Upper lobe of right lung (tissue), 1 donor: ENCODE measurements at places on chromosomes 3 and 15.

DNA sequence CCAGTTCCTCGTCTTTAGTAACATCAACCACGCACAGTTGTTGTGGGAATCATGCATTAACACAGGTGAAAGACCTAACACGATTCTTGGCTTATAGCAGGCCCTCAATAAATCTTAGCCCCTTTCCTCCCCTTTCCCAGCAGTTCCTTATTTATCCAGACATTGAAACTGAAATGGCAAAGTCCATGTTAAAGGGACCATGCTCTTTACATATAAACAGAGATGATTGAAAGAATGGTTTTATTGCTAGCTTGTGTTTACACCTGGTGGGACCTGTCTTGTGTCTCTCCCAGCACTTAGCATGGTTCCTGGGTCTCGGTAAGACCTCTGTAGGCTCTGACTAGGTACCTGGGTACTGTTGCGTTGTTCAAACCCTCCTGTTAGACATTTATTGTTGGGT is 251.8 kb downstream of the LRTM1 start:
- DNase-seq, result no peak

DNA sequence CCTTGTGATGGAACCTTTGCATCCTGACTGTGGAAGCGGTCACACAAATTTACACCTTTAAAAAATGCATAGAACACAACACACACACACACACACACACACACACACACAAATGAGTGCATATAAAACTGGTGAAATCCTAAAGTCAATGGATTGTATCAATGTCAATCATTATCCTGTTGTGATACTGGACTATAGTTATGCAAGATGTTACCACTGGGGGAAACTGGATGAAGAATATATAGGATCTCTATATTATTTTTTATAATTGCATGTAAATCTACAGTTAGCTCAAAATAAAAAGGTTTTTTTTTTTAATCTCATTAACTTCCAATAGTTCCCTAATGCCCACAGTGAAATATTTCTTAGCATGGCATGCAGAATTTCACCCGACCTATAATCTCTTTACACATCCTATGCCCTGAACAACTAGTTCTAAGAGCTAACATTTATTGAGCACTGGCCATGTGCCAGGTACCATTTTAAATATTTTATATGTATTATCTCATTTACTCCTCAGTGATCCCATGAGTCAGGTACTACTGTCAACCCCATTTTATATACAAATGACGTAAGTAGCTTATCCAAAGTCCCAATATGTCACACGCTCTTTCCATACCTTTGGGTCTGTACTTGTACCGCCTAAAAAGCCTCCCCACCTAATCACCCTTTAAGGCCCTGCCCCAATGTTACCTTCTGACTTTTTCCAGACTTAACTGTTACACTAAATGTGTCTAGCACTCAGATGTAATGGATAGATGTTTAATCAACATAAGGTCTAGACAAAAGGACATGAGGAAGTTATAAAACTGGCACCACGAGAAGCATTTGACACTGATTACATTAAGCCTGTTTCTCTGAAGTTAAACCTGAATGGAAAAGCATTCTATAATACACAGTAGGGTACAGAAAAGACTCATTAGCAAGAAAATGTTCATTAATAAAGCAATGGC is 5.5 kb downstream of the ABCC5 start:
- no peak for DNase-seq

- no peak for DNase-seq
Observed at GRCh38 chr3:61015408-61015807, 235.8 kb downstream of the FHIT start.

DNA sequence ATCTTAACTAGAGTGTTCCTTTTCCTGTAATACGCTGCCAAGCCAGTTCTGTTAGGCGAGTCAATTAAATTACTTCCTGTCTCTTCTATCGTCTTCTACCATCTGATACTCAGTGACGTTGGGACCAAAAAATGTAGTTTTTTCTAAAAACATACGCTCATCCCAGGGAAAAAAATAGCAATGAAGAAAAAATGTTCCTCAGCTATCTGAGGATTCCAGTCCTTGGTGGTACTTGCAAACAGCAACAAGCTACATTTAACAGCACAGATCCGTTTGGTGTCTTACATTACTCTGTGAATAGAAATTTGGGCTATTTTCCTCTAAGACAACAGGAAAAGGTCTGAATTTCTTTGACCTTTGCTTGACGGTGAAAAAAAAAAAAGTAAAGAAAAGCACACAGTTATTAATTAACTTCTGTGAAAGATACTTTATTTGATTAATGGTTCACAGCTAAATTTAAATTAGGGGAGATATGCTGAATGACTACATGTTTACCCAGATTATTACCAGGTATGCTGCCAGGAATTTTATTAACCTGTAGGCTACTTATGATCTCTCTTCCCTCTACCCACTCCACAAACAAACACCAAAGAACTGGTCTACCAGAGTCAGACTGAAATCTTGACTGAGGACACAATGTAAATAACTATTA is 254.4 kb upstream of the ZPLD1 start:
- no peak for DNase-seq

GRCh38 chr15:100650685-100651084 is 48.3 kb downstream of the ASB7 start:
- DNase-seq, result no peak

GRCh38 chr3:52893723-52894122 is 3.6 kb downstream of the STIMATE start:
- DNase-seq, result no peak

DNA sequence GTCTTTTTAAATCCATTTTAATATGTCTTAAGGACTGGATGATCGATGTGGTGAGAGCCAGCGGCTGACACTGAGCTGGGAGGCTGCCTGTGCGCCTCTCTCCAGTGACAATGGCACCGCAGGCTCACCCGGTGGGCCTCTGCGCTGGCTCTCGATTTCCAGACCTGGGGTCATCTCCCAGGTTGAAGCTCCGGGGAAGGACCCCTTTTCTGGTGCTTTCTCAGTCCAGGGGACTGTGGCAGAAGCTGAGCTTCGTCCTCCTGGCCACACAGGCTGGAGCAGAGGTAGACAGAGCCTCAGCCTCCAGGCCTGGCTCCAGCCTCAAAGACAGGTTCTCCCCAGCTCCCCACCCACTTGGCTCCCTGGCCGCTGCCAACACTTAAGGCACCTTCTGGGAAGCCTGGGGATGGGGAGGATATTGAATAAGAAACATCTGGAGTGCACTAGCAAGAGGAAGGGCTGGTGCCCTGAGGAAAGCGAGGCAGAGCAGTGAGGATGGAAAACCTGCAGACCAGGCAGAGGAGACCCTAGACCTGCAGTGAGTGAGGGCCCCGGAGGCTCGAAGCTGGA is 154.2 kb upstream of the SMAD3 start:
- DNase-seq, result no peak

DNA sequence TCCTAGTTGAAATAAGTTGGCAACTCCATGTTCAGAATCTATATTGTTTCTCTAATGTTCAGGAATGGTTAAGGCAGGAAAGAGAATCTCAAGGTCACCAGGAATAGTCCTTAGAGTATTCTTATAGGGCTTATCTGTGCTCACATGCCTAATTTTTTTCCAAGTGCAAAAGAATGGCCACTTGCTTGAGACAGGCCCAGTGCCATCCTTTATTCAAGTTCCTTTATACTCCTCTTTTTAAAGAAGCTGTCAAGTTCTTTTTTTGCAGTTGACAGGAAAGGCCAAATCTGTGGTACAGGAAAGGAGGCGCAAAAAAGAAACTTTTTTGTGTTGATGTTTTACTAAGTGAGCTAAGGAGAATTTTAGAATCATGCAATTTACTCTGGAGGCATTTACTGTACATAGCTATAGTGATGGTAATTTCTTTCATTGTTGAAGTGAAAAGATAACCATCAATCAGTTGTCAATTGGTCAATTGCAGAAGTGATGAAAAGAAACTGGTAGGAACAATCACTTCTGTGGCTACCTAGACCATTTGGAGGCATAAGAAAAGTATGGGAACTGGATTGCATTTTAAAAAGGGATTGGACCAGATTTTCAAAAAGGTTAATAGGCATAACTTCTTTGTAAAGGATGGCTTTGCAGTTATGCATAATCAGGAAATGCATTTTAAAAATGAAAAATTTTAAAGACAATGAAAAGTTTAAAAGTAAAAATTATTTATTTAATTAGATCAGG is 102.5 kb upstream of the SOX2 start:
- no peak for DNase-seq

DNA sequence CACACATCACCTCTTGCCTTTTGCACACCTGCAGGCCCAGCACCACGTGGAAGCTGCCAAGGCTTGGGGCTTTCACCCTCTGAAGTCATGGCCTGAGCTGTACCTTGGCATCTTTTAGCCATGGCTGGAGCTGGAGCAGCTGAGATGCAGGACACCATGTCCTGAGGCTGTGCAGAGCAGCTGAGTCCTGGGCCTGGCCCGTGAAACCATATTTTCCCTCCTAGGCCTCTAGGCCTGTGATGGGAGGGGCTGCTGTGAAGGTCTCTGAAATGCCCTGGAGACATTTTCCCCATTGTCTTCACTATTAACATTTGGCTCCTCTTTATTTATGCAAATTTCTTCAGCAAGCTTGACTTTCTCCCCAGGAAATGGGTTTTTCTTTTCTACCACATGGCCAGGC is 41.9 kb upstream of the PEX5L start:
- DNase-seq, result peak; percentile 32

- no peak for DNase-seq
Observed at GRCh38 chr15:83559310-83559966, 94.5 kb upstream of the ADAMTSL3 start.

- DNase-seq, result no peak
Observed at GRCh38 chr3:73480187-73480672, 144.5 kb downstream of the PDZRN3 start.

DNA sequence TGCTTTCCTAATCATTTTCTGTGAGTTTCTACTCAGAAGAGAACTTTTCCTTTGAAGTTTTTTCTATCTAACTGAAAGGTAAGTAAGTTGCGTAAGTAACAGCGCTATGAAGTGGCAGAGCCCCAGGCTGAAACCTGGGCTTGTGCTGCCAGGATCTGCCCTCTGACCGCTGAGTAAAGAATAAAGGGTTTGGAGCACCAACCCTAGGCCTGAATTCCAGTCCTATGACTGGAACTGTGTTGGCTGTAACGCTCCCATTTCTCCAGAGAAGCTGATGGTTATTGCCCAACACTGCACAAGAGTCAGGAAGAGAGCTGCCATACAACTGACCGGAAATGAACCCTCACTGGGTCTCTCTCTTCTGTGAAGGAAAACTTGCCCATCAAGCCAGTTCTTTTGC is 87.0 kb downstream of the FOXB1 start:
- DNase-seq, result peak; percentile 75

GRCh38 chr15:57747206-57747896 is 40.8 kb downstream of the POLR2M start:
- peak; percentile 69 for DNase-seq

- no peak for DNase-seq
Observed at GRCh38 chr3:147189016-147189415, 217.3 kb downstream of the ZIC4 start.

DNA sequence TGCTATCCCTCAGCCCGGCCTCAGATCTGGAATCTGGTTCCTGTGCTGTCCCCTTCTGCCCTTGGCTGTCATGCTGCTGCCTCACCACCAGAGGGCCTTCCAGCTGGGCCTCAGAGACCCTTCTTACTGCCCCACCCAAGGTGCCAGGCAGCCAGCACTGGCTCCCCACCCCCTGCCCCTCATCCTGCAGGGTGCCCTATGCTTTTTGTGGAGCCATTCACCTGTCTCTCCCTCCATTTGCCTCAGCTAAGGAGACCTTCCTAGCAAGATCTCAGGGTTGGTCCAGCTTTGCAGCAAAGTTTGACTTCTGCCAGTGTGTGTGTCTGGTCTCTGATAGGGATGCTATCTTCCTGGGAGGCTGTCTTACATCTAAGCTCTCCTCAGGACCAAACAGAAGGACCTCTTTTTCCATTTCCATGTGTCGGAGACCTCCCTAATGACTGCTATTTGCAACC is 1.9 kb upstream of the VWA5B2 start:
- DNase-seq, result no peak

DNA sequence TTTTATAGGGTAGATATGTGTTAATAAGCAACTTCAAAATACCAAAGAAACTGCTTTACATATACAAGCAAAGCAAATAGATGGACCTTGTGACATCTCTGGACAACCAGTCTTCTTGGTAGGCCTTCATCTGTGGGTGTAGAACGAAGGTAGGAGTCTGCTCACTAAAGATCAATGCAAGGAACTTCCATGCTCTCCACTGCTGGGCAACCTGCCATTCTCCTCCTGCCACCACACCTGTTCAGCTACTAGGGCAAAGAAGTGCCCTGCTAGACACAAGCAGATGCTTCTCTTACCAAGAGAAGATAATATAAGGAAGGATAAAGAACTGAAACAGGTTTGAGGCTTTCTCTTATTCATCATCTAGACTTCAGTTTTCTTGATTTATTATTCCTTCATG is 12.6 kb downstream of the PPARG start:
- DNase-seq, result no peak

DNA sequence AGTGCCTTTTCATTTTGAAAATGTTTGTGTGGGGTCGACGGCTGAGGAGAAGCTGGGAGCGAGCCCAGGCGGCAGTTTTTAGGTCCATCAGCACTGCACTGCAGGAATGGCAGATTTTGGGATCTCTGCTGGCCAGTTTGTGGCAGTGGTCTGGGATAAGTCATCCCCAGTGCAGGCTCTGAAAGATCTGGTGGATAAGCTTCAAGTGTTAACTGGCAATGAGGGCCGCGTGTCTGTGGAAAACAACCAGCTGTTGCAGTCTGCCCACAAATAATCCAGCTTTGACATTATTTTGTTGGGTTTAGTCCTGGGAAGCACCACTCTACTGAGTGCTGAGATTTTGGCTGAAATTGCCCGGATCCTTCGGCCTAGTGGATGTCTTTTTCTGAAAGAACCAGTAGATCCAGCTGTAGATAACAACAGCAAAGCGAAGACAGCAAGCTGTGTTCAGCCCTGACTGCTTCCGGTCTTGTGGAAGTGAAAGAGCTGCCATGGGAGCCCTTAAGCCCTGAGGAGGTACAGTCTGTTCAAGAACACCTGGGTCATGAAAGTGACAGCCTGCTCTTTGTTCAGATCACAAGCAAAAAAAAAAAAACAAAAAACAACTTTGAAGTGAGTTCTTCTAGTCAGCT is 13.1 kb upstream of the ANP32A start:
- DNase-seq, result no peak

GRCh38 chr3:14275962-14276909 is 97.6 kb downstream of the LSM3 start:
- no peak for DNase-seq

DNA sequence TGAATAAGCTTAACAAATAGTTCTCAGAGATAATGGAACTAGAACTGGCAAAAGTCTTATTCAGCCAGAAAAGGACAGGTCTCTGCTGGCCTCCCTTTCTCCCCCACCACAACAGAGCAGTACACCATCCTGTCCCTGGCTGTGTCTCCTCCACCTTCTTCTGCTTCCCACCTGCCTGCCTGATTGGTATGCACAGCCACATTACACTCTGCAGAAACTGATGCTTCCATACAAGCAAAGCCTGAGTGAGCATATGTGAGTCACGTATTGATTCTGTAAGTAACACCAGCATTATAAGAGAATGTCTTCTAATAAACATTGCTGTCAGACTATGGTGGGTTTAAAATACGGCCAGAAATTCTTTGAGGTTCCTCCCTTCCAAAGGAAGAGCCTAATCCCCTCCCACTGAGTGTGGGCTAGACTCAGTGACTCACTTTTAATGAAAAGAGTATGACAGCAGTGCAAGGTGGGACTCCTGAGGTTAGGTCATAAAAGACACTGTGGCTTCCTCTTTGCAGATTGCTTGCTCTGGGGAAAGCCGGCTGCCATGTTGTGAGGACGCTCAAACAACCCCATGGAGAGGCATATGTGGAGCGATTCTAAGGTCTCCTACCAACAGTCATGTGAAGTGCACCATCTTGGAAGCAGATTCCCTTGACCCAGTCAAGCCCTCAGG is 44.4 kb downstream of the ANXA2 start:
- no peak for DNase-seq
